ENCODE measurements at places on chromosomes 13 and 19. TPM values are rescaled to one million over a fixed set of nuclear protein-coding genes. Genes with fewer than 3 reads are reported as not detected.

GRCh38 chr13:40597735-40598365 is 68.6 kb downstream of the FOXO1 start:
- no peak for DNase-seq
- peak overlapping the region; percentile 16 for H3K27ac ChIP-seq
- no peaks in the 10 kb centered on the region for H3K27me3 ChIP-seq
- H3K36me3 ChIP-seq = no peaks in the 10 kb centered on the region

GRCh38 chr19:19471682-19472081 is 43.7 kb downstream of the TSSK6 start:
- peaks cover 63% of the 10 kb centered on the region for H3K4me1 ChIP-seq
- peak overlapping the region; percentile 8 for H3K27ac ChIP-seq
- H3K4me3 ChIP-seq = no peak overlapping the region
- peaks cover 23% of the 10 kb centered on the region for H3K36me3 ChIP-seq

- H3K27me3 ChIP-seq = no peaks in the 10 kb centered on the region
- DNase-seq = no peak
- H3K4me3 ChIP-seq = no peak overlapping the region
- H3K27ac ChIP-seq = no peak overlapping the region
Measured at GRCh38 chr13:28379371-28380083, 115.4 kb downstream of the FLT1 start.

- H3K4me1 ChIP-seq = no peaks in the 10 kb centered on the region
- no peak overlapping the region for H3K27ac ChIP-seq
- H3K27me3 ChIP-seq = no peaks in the 10 kb centered on the region
- no peak overlapping the region for H3K4me3 ChIP-seq
Measured at GRCh38 chr19:44988896-44989556, 12.2 kb upstream of the RELB start.

GRCh38 chr19:4067396-4068046 is 822 bp upstream of the ZBTB7A start:
- peak overlapping the region; percentile 83 for H3K27ac ChIP-seq
- no peak overlapping the region for H3K4me3 ChIP-seq
- no peak for DNase-seq
- H3K27me3 ChIP-seq = no peaks in the 10 kb centered on the region
- H3K36me3 ChIP-seq = no peaks in the 10 kb centered on the region
- peaks cover 45% of the 10 kb centered on the region for H3K4me1 ChIP-seq

DNA sequence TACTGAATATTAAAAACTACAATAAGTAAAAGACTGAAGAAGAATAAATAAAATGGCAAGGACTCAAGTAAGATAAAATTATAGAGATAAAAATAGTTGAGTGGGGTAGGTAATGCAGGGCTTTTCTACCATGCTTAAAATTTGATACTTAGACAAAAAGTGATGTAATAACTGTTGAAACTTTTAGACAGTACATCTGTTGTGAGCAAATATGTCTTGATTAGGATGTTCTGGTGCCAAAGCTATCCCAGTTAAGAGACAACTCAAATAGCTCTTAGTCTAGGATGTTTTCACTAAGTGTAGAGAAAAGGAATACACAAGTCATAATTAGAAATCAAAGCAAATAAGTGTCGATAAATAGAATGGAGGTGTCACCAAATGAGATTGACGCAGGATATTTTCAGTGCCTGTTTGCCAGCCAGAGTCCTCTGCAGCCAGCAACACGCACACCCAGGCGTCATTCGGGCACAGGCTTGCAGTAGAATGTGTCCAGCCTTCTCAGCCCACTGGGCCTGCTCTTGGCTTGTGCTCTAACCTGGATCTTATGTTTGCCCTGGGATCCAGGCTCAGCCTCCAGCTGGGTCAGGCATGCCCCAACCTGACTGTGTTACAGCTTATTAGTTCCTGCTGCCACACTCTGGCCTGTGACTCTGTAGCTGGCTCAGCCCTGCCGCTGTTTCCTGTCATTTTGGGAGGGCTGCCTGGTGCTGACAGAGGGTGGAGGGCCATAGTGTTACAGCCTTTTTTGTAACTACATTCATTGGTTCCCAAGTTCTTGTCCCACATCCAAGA is 766.2 kb downstream of the PCDH17 start:
- H3K4me1 ChIP-seq = no peaks in the 10 kb centered on the region
- no peak overlapping the region for H3K27ac ChIP-seq
- no peaks in the 10 kb centered on the region for H3K36me3 ChIP-seq
- no peak for DNase-seq
- H3K4me3 ChIP-seq = no peak overlapping the region

DNA sequence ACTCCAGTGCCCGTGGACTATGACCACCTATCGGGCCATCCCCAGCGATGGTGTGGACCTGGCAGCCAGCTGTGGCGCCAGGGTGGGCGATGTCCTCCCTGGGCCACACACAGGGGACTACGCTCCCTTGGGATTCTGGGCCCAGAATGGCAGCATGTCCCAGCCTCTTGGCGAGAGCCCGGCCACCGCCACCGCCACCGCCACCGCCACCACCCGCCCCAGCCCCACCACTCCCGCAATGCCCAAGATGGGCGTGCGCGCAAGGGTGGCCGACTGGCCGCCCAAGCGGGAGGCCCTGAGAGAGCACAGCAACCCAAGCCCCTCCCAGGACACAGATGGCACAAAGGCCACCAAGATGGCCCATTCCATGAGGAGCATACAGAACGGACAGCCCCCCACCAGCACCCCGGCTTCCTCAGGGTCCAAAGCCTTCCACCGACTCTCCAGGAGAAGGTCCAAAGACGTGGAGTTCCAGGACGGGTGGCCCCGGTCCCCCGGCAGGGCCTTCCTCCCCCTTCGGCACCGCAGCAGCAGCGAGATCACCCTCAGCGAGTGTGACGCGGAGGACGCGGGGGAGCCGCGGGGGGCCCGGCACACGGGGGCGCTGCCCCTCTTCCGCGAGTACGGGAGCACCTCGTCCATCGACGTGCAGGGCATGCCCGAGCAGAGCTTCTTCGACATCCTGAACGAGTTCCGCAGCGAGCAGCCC is 142.3 kb downstream of the DPF1 start:
- H3K4me3 ChIP-seq = no peak overlapping the region
- no peak for DNase-seq
- no peaks in the 10 kb centered on the region for H3K4me1 ChIP-seq
- no peaks in the 10 kb centered on the region for H3K36me3 ChIP-seq

DNA sequence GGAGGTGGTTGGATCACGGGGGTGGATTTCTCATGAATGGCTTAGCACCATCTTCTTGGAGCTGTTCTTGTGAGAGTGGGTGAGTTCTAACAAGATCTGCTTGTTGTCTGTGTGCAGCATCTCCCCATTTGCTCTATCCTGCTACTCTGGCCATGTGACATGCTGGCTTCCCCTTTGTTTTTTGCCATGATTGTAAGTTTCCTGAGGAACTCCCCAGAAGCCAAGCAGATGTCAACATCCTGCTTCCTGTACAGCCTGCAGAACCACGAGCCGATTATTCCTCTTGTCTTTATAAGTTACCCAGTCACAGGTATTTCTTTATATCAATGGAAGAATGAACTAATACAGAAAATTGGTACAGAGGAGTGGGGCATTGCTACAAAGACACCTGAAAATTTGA is 2.3 kb upstream of the SIGLEC12 start:
- no peak for DNase-seq
- no peak overlapping the region for H3K4me3 ChIP-seq
- H3K27ac ChIP-seq = no peak overlapping the region
- H3K27me3 ChIP-seq = no peaks in the 10 kb centered on the region
- no peaks in the 10 kb centered on the region for H3K36me3 ChIP-seq
- H3K4me1 ChIP-seq = peaks cover 6% of the 10 kb centered on the region

DNA sequence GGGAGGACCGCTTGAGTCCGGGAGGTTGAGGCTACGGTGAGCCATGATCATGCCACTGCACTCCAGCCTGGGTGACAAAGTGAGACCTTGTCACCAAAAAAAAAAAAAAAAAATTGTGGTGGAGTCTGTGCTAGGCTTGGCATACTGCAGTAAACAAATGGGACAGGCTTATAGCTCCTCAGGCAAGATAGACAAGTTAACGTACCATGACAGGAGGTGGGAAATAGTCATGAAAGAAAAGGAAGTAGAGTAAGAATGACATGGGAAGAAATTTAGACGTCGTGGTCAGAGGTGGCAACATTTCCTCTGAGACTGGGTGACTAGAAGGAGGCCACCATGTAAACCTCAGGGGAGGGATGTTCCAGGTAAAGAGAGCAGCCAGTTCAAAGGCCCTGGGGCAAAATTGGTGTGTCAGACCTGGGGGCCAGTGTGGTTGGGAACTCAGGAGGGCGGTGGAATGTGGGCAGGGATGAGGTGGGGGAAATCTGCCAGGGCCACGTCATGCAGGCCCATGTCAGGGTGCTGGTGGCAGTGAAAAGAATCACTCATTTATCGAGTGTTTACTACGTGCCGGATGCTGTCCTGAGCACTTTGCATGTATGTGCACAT is 5.6 kb downstream of the SNRPA start:
- peak; percentile 57 for DNase-seq
- no peak overlapping the region for H3K4me3 ChIP-seq
- H3K36me3 ChIP-seq = peaks cover 50% of the 10 kb centered on the region

GRCh38 chr19:6654347-6655310 is 15.3 kb downstream of the TNFSF14 start:
- H3K27me3 ChIP-seq = no peaks in the 10 kb centered on the region
- peak overlapping the region; percentile 50 for H3K27ac ChIP-seq
- DNase-seq = peak; percentile 45
- H3K4me3 ChIP-seq = peak overlapping the region; percentile 53
- H3K36me3 ChIP-seq = no peaks in the 10 kb centered on the region

GRCh38 chr13:59891053-59891452 is 272.7 kb downstream of the DIAPH3 start:
- H3K4me3 ChIP-seq = no peak overlapping the region
- H3K27ac ChIP-seq = no peak overlapping the region
- H3K4me1 ChIP-seq = no peaks in the 10 kb centered on the region
- DNase-seq = no peak

GRCh38 chr19:53182202-53182601 is 11.0 kb downstream of the ZNF665 start:
- H3K36me3 ChIP-seq = peaks cover 5% of the 10 kb centered on the region
- H3K27me3 ChIP-seq = no peaks in the 10 kb centered on the region
- no peak overlapping the region for H3K4me3 ChIP-seq
- no peak overlapping the region for H3K27ac ChIP-seq
- DNase-seq = no peak

TTYH1 gene
- polyA plus RNA-seq = 0.29 TPM

TDRD3 gene
- 4.9 TPM for polyA plus RNA-seq

LGALS14 gene
- polyA plus RNA-seq = 1.0 TPM

GGACT gene
- 7.7 TPM for polyA plus RNA-seq

EBI3 gene
- not detected for polyA plus RNA-seq

ZNF549 gene
- 9.0 TPM for polyA plus RNA-seq
